ENCODE measurements at places on chromosomes 4 and X.

GRCh38 chr4:164716901-164717300, 37.0 kb upstream of the SMIM31 start:
- DNase-seq = no peak

- no peak for DNase-seq
Measured at GRCh38 chr4:85430697-85431096, 44.3 kb upstream of the ARHGAP24 start.

DNA sequence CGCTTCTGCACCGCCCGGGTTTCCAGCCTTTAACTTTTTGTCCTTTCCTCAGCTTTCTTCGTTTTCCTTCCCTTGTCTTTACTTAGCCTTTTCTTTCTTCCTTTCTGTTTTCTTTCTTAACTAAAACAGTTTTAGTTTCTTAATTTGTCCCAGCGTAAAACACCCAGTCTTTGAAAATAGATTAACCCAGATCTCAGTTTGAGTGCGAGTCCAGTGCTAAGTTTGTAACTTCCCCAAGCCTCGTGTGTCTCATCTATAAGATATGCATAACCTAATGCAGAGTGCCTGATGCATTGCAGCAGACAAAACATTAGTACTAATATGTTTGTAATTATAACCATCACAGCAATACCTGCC, 460 bp upstream of the GEMIN8 start:
- peak; percentile 23 for DNase-seq

DNA sequence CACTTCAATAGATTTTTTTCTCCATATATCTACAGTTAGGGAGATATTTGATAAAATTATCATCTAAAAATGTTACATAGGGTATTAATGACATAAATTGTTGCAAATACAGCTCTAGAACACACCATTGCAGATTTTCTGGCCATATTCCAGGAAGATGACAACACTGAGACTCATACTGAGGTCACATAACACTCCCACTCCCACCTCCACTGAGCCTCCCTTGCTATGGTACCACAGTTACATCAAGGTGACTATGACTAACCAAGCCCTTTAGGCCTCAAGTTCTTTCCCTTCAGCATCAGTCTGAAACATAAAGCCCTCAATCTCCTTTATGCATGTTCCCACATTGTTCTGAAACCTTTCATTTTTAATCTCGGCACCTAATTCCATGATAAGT, 932.0 kb upstream of the IGFBP7 start:
- DNase-seq = no peak

DNA sequence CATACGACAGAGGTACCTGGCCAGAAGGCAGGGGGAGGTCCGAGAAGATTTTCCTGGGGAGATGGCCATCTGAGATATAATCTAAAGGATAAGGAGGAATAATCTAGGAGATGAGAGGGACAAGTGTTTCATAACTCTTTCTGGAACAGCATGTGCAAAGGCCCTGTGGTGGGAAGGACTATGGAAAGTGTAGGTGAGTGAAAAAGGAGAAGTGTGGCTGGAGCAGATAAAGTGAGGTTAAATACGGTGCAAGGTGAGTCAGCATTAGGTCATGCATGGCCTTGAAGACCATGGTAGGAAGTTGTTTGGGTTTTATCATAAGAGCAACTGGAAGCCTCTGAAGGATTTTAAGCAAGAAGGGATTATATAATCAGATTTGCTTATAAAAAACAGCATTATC, 34.6 kb upstream of the MTM1 start:
- no peak for DNase-seq

DNA sequence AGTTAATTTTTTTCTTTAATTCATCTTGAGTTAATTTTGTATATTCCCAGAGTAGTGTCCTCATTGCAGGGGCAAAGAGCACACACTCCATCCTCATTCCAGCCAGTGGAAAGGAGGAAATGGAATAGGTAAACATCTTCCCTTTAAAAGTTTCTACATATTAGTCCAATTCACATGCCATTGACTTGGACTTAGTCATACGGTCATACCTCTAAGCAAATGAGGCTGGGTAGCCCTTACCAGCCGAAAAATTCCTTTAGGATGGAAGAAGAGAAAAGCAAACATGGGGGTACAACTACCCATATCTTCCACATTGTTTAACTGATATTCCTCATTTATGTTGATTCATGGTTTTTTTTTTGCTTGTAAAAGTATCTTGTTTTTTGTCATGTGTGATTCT, 37.4 kb upstream of the NDP start:
- DNase-seq = no peak

- no peak for DNase-seq
Measured at GRCh38 chr4:67291644-67292043, 253.7 kb downstream of the CENPC start.

DNA sequence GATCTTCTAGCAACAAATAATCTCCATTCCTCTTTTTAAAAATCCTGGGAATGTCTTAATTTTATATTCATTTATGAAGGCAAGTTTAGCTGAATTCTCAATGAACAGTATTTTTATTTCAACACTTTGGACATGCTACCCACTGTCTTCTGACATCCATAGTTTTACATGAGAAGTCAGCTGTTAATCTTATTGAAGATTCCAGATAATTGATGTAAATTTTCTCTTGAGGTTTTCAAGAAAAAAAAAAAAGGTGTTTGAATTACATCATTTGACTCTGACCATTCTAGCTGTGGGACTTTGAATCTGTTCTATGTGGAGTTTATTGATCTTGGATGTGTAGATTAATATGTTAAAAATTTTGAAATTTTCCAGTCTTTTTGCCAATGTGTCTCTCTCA, 28.0 kb downstream of the PDHA2 start:
- no peak for DNase-seq

- DNase-seq = peak; percentile 23
Measured at GRCh38 chr4:985123-985830, 1.6 kb upstream of the IDUA start.

DNA sequence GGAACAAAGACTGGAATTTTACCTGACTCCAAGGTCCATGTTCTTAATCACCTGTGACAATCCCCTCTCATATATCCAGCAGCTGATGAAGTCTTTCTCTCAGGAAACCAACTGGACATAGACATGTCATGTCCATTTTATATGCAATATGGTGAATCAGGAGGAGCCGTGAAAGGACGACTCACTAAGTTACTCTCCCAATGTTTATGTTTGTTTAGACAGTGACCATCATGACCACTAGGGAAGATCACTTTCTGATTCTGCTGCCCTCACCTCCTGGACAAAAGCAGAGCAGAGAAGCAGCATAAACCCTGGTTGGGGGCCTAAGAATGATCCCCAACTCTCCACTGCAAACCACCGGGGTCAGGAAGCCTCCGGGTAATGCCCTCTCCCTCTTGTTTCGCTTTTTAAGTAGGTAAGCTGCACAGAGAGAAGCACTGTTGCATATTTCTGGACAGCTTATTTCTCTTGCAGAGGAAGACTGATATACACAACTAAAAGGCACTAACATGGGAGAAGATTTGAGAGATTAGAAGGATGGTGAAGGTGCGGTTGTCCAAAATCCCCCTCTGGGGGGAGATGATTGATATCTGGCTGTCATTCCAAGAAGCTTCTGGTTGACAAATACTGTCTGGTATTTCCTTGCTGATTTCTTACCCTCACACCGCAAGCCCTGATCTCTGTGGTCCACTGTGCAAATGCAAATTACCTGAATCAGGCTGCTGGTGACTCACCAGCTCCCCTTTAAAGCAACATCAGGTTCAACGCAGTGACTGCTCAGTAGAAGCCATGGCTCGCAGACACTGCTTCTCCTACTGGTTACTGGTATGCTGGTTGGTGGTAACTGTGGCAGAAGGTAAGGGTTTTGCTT, at the start of gene ODAPH:
TSS of gene ODAPH (plus strand) at position 773 of the 871 bp plus-strand sequence. CDS start at position 790, 17 bp downstream.
- DNase-seq = no peak

- DNase-seq = peak; percentile 40
Measured at GRCh38 chrX:43349363-43349762, 306.7 kb upstream of the MAOA start.

DNA sequence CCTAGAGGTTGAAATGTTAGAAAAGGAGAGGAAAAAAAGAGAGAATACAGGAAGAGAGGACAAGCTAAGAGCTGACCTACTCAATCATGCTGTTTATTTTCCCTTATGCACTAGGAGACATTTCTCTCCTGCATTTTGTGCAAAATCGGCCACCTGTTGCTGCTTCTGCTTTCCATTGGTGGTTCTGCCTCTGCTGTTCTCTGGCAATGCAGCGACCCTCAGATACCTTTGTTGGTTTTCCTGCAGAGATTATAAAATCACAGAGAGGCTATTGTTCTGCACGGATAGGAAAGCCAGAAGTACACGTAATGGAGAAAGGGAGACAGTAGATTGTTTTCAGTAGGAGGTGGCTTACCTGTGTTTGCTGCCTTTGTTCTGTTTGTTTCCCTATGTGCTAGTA, 108.9 kb downstream of the UNC5C start:
- no peak for DNase-seq

GRCh38 chr4:107631560-107631959, 88.5 kb downstream of the PAPSS1 start:
- no peak for DNase-seq

DNA sequence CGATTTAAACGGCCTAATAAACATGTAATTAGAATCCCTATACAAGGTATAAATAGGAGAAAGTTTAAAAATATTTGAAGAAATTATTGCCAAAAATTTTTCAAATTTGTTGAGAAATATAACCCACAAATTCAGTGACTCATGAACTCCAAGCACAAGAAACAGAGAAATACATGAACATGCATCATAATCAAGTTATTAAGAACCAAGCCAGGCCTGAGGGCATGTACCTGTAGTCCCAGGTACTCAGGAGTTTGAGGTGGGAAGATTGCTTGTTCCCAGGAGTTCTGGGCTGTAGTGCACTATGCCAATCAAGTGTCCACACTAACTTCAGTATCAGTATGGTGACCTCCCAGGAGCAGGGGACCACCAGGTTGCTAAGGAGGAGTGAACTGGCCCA, 341.9 kb downstream of the CAMK2D start:
- DNase-seq = no peak

DNA sequence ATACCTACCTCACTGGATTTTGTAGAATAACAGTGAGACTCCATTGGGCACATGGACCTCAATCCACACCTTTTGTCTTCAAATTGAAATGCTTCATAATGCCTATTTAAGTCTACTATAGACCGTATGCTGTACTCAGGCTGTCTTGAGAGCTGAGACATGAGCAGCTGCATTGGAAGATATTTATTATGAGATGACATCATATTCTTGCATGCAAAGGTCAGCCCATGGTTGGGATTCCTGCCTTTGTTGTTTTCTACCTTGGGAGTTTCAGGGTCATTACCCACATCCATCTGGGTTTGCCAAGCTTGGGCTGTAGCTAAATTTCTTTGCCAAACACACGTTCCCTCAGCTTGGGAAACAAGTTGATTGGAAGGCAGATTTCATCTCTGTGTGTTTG, 33.2 kb upstream of the MAMLD1 start:
- no peak for DNase-seq

GRCh38 chr4:13445841-13446790, 38.0 kb downstream of the RAB28 start:
- no peak for DNase-seq

DNA sequence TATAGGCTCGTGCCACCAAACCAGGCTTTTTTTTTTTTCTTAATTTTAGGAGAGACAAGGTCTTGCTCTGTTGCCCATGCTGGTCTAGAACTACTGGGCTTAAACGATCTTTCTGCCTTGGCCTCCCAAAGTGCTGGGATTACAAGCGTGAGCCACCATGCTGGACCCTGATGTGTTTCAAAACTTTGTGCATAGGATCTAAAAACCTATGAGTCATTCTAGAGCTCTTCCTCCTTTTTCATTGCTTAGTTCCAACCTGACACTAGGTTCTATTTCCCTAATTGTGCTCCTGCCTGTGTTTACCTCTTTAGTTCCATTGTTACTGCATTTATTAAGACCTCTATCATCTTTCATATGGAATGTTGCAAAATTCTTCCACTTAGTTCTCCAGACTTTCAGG, 57.3 kb downstream of the HPGD start:
- DNase-seq = no peak

- DNase-seq = no peak
Measured at GRCh38 chr4:164379694-164380093, 374.2 kb upstream of the SMIM31 start.

DNA sequence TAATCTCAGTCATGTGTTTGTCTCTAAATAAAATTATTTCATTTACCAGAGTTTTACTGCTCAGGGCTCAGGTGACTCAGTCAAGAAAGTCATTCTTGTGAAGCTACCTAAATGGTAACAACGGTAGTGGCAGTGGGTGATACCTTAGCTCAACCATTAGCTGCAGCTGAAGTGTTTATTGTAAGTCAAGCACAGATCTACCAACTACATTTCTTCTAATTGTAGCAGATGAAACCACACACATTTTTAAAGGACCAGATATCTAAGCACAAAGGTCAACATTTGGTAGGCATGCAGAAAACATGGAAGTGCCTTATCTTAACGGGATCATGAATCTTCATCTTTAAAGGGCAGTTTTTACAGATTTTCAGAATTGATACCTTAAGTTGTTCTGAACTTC, 79.1 kb downstream of the FAT4 start:
- no peak for DNase-seq

GRCh38 chr4:103853627-103854026, 133.8 kb upstream of the TACR3 start:
- no peak for DNase-seq

DNA sequence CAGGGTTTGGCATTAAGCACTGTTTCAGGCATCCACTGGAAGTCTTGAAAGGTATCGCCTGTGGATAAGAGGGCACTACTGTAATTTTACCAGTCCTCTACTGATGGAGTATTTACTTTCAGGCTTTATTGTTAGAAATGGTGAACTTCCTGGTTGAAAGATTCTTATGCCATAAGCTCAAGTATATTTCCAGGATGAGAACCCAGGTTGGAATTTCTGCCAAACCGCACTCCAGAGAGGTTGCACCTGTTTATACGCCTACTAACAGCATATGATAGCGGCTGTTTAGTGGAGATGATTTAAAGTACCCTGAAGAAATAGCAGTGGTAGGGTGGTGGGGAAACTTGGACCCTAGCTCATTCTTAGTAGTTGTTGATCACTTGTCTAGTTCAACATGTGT, 9.9 kb downstream of the FNIP2 start:
- DNase-seq = peak; percentile 86

GRCh38 chr4:85187106-85187505, 220.6 kb upstream of the WDFY3 start:
- no peak for DNase-seq

GRCh38 chrX:154466036-154466435, 8.0 kb downstream of the PLXNA3 start:
- DNase-seq = no peak

DNA sequence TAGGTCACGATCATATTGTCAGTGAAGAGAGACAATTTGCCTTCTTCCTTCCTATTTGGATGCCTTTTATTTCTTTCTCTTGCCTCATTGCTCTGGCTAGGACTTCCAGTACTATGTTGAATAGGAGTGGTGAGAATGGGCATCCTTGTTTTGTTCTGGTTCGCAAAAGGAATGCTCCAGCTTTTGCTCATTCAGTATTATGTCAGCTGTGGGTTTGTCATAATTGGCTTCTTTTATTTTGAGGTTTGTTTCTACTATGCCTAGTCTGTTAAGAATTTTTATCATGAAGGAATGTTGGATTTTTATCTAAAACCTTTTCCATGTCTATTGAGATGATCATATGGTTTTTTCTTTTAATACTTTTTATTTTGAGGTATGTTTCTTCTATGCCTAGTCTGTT, 152.3 kb upstream of the MAD2L1 start:
- no peak for DNase-seq
